CD4-positive, alpha-beta T cell treated with Interleukin-2 at 100 ng/mL for 4 hours (primary cell): ENCODE measurements at places on chromosomes 2 and 18.
A peak's percentile ranks its signal among the peaks of the same experiment; 100 is the strongest.

DNA sequence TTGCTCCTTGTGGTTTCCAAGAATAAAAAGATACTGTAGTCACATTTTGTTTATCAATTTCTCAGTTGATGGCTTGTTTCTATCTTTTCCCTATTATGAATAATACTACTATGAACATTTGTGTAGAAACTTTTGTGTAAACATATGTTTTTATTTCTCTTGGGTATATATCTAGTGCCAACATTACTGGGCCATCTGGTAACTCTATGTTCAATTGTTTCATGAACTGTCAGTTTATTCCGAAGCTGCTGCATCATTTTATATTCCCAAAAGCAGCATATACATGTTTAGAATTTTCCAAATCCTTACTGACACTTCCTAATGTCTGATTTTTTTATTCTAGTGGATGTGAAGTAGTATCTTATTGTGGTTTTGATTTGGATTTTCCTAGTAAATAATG lies 737.6 kb upstream of the TMEFF2 start:
- no peak for DNase-seq

DNA sequence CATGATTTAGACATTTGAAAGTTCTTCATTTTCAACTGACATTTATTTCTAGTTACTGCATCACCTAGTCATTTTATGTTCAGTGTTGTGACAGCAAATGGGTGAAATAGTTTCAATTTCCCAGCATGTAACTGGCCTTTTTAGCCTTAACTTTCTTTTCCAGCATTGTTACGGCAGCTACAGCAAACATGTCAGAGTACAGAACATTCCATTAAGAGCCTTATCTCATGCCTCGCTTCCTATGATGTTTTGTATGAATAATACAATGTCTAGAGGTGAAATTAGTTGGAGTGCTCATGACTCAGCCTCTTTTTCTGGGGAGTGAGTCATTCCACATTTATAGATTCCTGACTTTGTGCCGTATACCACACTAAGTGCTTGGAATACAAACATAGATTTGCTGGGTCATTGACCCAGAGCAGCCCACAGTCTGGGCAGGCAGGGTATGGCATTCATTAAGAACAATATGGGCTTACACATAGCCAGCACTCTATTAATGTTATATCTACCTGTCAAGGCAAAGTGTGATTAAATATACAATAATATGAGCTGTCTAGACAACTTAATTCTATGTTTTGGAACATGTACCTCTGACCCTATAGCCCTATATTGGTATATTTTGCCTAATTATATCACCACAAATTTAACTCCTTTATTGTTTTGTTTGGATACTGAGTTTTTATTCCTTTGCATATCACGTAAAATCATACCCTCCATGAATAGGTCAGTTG lies 72.2 kb downstream of the MAP2 start:
- no peak for DNase-seq

- peak; percentile 50 for DNase-seq
These were observed 10.6 kb upstream of the HOXD4 start for GRCh38 chr2:176140513-176141317.

DNA sequence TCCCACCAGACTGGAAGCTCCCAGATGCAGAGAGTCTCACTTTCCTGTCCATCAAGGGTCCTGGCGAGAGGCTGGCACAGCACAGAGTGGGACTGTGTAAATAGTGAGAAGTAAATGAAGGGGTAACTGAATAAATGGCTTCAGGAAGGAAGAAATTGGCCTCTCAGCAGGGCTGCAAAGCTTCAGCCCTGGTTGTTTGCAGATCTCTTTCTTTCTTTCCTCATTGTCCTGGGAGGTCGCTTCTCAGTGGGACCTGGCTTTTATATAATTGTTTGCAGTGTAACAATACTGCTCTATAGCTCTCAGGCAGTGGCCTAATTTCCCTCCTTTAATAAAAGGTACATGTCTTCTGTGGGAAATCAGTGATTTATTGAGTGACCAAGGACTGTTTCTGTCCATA lies 74.9 kb upstream of the GPR45 start:
- no peak for DNase-seq

- no peak for DNase-seq
These were observed 1101.3 kb downstream of the LRP1B start for GRCh38 chr2:141029428-141030078.

- no peak for DNase-seq
These were observed 60.7 kb upstream of the HDAC4 start for GRCh38 chr2:239461291-239462190.

GRCh38 chr2:213002383-213002782 lies 149.0 kb downstream of the IKZF2 start:
- no peak for DNase-seq

GRCh38 chr18:67845035-67845434 lies 328.5 kb upstream of the DSEL start:
- DNase-seq = no peak

- DNase-seq = no peak
These were observed 94.2 kb downstream of the CABLES1 start for GRCh38 chr18:23229472-23229871.

- DNase-seq = no peak
These were observed 51.9 kb downstream of the CDH2 start for GRCh38 chr18:28125051-28125450.
